ENCODE measurements at places on chromosomes 5 and 9.

- DNase-seq, result no peak
Observed at GRCh38 chr5:57191986-57192385, 18.1 kb downstream of the GPBP1 start.

DNA sequence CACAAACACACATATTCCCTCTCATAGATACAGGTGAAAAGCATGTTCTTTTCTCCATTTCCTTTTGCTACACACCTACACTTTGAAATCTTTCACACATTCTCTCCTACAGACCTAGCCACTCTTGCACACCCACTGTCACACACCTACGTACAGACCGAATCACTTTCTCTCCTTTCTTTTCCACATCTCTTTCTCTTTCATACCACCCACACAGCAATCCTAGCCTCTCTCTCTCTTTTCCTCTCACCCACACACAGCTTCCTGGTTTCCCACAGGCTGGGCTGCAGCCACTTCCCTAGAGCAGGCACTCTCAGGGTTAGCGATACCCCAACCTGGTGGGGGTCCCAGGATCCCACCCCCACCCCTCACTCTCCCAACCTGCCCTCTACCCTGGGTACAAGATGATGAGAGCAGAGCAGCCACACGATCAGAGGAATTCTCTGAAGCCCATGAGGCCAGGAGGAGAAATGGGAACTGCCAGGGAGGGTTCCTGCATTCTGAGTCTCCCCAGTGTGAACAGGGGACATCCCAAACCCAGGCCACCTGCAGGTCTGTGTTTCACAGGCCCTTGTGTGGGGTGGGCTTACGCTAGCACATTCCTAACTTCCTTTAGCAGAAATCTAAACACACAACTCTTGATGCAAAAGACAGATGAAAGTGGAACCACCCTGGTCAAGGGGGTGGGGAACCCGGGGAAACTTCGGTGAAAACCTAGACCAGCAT lies 17.1 kb upstream of the SYNPO start:
- DNase-seq, result no peak

DNA sequence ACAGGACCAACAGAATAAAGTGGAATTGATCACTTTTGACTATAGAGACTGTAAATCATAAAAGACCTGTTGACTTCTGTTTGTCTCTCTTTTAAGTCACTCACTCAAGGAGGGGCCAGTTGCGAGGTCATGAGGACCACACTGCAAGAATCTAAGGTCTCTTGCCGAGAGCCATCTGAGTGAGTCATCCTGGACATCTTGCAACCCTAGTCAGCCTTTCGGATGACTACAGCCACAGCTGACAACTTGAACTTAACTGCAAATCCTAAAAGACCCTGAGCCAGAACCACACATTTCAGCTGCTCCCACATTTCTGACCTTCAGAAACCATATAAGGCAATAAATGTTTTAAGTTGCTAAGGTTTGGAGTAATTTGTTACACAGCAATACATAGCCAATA lies 129.7 kb upstream of the RAD23B start:
- DNase-seq, result no peak

DNA sequence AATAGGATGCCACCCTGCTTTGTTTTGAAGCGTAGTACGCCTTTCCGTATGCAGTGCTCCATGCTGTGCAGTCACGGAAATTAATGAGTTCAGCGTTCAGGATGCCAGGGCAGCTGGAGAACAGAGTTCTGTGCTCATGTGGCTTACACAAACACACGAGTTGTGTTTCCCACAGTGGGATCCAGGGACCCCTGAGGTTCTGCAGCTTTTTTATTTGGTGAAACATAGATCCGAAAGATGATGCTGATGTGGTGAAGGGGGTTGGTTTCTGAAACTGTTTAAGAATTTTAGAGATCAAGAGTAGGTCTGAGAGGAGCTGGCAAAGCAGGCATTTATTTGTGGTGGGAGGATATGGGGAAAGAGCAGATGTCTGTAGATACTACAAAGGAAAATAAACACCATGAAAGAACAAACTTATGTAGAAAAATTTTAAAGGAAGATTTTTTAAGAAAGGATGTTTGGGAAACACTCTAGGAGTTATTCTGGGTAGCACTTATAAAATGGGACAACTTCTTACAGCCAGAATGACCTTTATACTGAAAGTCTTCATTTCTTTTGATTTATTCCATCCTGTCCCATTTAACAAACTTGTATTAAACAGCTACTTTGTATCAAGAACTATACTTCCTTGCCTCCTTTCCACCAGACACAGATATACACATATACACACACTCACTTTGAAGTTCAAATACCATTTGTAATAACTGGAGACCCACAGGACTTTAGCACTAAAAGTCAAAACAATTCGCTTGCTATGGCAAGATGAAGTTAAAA lies 52.7 kb downstream of the ITGA1 start:
- DNase-seq, result no peak

- DNase-seq, result no peak
Observed at GRCh38 chr5:25345240-25345771, 700.5 kb upstream of the CDH10 start.

- no peak for DNase-seq
Observed at GRCh38 chr9:82208741-82209450, 220.3 kb downstream of the SPATA31D1 start.

GRCh38 chr5:1246711-1247431 lies 21.7 kb downstream of the SLC6A18 start:
- DNase-seq, result no peak

DNA sequence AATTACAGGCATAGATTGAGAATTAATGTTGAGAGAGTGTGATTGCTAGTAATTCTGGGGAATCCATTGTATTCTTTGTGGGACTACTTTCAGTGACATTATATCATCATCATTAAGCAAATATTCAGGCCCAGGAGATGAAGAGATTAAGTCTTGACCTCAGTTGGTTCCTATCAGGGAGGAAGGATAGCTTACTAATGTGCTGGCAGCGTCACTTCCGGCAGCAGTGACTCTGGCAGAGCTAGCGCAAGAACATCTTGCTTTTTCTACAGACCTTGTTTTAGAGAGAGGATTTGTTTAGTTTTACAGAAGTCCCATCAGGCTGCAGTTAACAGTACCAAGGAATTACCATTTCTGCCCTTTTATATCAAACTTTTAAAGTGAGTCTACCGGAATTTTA lies 20.3 kb downstream of the OSTF1 start:
- DNase-seq, result no peak

- no peak for DNase-seq
Observed at GRCh38 chr5:139898981-139899380, 103.4 kb downstream of the PSD2 start.

DNA sequence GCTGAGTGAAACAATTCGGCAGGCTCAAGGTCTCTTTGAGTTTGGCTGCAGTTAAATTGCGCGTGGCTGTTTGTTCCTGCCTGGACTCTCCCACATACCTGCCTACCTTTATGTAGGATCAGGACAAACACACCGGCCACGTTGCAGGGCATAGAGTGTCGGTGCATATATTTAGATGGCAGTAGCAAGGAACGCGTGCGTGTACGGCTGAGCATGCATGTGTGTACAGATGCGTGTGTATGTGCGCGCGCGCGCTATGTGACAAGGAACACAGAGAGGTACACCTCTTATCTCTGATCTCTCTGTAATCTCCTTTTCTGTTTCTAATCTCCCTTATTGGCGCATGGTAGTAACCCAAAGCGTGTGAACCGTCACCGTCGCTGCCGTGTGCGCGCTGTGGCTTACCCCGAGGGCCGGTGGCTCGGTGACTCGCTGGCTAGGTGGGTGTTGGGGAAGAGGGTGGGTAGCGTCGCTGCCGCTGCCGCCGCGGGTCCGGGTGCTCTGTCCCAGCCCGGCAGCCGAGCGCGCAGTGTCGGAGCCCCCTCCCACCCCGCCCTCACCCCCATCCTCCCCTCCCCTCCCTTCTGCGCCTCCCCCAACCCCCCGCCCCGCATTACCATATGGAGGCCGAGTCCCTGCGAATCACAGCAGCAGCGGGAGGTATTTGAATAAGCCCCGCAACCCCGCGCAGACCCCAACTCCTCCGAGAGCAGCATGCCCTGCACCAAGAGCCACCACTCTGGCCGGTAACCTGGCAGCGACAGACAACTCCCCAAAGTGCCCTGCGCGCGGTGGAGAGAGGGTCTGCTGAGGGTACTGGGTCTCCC lies 204.8 kb downstream of the MEF2C start:
- no peak for DNase-seq

- DNase-seq, result no peak
Observed at GRCh38 chr5:111159845-111160244, 64.3 kb upstream of the CAMK4 start.

DNA sequence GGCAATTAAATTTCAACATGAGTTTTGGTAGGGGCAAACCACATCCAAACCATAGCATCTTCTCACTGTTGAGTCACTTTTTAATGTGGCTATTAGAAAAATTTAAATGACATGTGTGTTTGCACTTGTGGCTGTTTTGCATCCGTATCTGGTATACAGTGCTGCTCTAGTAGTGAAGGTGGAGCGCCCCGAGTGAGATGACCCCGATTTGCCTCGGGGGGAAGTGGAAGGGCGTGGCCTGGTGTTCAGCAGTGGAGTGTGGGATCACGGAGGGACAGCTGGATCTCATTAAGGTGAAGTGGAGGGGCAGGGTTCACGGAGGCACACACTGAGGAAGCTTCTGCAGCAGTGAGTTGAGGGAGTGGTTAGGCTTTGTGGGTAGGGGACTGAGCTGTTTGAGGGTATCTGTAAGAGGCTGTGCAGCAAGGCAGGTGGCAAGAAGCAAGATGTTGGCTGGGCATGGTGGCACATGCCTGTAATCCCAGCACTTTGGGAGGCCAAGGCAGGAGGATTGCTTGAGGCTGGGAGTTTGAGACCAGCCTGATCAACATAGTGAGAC lies 6.2 kb upstream of the GMCL2 start:
- no peak for DNase-seq

GRCh38 chr9:35791297-35791921 lies at the start of gene NPR2:
TSS of gene NPR2 (plus strand) at chr9:35791591. CDS start at chr9:35792409, 818 bp downstream.
- no peak for DNase-seq

DNA sequence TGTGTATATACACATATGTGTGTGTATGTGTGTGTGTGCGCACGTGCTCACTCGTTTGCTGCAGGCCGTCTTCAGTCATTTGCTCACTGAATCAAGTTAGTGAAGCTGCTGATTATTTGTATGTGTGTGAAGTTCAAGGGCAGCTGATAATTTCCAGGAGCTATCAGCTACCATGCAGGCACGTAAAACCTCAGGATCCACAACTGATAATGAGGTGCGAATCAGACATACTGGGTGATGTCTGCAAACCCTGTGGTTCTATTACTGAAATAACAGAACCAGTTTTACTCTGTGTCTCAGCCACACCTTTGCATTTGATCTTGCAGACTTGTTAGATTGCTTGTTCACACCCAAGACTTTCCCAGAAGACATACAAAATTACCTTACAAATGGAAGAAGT lies 257.6 kb downstream of the TAF11L14 start:
- DNase-seq, result no peak

DNA sequence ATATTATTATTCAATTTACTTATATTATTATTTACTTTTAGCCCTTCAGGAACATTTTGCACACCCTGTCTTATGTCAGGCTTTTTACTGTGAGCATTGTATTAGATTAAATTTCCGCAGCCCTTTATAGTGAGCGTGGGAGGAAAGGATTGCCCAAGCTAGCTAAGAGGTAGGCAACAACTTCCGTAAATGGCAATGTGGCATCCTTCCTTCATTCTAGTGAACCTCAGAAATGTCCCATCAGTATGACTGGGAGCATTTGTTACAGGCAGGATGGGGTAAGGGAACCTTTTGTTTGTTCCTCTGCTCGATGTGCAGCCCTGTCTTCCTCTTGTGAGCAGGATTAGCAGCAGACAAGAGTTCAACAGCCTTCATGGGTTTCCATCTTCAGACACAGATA lies 6.2 kb upstream of the CD180 start:
- no peak for DNase-seq

GRCh38 chr9:133353548-133353947 lies 2.7 kb downstream of the SURF1 start:
- DNase-seq, result no peak

- DNase-seq, result no peak
Observed at GRCh38 chr9:121122246-121123032, 47.7 kb downstream of the CNTRL start.

DNA sequence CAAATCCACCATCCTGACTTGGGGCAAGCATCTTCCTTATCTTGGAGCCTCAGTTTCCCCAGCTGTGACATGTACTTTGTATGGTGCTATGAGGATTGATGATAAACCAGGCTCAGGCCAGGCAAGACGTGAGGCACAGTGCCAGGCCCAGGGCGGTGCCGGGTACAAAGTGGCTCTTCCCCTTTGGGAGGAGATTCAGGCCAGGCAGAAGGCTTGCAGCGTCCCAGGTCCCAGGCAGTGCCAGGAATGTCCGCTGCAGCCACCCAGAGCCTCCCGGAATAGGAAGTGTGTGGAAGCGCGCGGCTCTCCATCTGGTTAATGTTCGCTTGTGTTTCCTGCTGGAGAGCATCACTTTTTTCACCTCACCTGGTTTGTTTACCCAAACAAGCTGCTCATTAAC lies 12.6 kb upstream of the DENND1A start:
- no peak for DNase-seq

DNA sequence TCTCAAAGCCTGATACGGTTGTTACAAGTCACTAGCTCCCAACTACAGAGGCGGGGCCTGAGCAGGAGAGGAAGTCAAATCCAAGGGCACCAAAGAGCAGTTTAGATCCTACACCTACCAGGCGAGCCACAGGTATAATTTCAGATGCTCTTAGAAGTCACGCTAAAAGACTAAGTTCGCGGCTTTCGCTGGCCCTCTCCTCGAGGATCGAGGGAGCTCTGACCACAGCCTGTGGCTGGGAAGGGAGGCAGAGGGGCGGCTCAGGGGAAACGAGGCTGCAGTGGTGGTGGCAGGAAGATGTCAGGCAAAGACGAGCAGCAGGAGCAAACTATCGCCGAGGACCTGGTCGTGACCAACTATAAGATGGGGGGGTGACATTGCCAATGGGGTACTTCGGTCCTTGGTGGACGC lies 48.6 kb downstream of the SEMA4D start:
- no peak for DNase-seq

DNA sequence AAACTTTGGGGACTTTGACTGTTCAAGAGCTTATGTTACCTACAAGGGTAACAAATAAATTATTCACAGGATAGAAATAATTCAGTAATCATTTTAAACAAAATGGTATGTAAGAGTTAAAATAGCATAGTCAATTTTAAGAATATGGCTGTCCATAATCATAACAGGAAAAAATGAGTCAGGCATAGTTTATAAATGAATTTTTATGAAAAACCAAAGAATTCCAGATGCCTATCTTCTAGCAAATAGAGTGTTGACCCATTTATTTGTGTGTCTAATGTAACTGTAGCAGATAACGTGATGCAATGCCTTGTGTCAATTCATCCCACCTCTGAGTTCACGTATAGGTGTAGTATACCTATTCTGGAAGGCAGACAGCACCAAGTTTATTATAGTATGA lies 169.7 kb upstream of the CDH9 start:
- no peak for DNase-seq

GRCh38 chr5:112958093-112959088 lies 18.2 kb upstream of the DCP2 start:
- DNase-seq, result no peak

Data from central memory CD8-positive, alpha-beta T cell (primary cell).